ENCODE measurements at places on chromosomes 1 and 21.

- DNase-seq = no peak
Measured at GRCh38 chr1:168206111-168206510, 19.7 kb upstream of the SFT2D2 start.

GRCh38 chr1:35668506-35668905 is 27.2 kb upstream of the PSMB2 start:
- no peak for DNase-seq

DNA sequence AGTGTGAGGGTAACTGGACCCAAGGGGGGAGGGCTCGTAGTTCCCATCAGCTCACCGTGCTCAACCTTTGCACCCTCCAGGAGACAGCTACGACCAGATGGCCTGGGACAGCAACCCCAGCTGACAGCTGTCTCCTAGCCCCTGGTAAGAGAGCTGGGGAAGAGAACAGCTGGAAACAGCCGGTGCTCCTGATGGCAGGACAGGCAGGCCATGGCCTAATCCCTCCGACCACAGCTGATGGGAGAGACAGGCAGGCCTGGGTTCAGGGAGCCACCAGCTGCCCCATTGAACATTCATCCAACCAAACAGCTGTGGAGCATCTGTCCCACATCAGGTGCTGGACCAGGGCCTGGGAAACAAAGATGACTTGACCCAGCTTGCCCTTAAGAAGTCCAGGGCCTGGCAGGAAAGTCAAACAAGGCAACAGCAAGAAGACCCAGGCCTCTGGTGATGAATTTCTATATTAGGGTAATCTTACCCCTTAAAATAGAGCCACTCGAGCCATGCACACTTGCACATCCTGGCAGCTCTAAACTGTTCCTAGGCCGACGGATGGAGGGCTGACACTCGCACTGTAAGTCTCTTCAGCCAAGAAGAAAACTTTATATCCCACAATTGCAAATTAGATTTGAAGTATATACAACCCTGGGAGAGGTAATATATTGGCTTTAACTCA is 12.2 kb downstream of the OLFML2B start:
- no peak for DNase-seq

DNA sequence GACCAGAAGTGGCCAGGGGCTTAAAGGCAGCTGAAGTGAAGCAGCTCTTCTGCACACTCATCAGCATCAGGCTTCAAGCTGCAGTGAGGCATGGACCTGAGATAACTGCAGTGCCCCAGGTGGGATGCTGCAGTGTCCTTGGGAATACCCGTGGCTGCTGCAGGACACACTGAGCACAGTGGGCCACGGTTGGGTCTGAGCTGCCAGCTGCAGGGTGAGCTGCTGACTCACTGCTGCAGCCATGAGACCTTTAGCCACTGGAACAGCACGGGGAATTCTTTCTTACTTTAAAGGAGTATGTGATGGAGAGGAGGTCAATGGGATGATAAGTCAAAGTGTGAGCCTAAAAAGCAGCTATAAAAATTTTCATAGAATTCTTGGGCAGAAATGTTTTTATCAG is 102.1 kb downstream of the XCL2 start:
- DNase-seq = no peak

GRCh38 chr1:13456904-13457532 is 46.8 kb downstream of the PRAMEF20 start:
- DNase-seq = no peak

DNA sequence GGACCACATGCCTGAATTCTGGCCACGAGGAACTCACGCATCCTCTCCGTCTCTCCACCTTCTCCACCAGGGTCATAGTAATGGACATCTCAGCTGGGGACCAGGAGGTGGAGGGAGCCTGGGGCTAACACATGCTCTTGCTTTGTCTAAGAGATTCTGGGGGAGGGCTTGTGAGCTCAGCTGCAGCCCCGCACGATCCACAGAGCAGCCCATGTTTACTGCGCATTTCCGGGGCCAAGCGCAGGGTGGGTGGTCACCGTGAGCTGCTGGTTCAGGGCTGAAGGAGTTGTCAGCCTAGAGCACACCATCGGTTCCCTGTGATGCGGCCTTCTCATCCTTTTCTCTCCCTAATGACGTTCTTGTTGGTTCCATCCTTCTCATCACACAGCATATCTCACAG is 7.5 kb upstream of the TFF2 start:
- DNase-seq = no peak

DNA sequence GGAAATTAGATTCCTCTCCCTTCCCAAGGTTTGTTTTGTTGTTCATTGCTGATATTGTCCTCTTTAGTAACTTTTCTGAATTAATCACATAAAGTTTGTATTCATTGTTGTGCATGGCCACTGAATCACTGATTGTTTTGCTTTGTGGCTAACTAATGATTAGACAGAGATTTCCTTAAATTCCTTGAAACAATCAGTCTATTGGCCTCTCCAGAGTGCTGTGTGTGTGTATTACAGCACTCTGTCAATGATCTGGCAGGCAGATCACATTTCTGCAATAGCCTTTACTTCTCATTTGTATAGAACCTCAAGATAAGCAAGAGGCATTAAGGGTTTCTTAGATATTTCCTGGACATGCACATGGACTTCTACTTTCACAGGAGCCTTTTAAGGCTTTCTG is 78.6 kb downstream of the DUSP10 start:
- no peak for DNase-seq

DNA sequence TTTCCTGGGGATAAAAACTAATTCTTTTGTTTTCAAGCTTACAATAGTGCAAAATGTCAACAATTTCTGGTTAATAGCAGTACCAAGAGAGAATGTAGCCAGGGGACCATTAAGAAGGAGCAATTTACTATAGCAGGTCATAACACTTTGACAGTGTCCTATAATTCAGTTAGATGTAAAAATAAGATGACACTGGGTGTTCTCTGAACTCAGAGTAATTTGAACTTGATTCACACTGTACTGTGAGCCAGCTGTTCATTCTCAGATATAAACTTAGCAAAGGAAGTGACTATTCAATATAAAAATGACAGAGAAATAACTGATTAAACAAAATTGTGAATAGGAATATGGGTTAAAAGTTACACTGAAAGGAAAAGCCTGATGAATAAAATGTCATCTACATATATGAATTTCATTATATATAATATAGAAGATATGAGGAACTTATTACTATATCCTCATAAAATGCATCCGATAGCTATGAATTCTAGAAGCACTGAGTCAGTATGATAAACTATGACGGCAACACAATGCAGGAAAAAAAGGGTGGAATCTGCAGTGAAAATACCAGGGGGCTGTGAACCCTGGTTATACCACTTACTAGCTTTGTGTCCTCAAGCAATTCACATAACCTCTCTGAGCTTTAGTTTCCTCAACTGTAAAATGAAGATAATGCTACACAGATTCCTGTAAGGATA is 135.9 kb downstream of the ACBD6 start:
- no peak for DNase-seq

DNA sequence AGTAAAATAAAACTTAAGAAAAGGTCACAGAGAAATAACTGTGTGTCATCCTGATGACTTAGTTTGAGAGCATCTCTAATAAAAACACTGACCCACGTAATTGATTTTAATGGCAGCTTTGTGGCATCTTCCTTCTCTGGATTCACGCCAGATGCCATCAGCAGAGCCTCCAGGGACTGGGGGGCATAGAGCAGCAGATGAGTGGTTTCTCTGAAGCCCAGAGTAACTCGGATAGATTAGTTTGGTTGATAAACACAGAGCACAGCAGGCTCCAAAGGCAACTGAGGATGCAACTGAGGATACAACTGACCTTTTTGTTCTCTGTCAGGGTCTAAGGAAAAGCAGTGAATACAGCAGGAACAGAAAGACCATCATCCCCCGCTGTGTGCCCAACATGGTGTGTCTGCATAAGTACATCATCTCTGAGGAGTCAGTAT is 180.8 kb downstream of the RPS6KC1 start:
- no peak for DNase-seq

DNA sequence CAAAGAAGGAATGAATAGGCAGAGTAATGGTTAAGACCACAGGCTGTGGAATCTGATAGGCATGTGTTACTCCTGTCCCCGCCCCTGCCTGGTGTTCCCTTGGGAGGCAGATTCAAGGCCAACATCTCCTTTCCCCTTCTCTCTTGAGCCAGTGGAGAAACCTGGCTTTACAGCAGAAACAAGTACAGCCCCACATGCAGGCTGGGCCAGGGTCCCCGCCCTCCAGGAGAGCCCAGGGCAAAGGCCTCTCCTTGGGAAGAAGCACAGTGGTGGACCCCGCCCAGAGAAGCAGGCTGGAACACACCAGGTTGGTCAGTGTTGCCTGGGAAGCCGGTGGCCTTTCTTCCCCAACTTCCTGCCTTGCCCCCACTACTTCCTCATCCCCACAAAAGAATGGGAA is 6.8 kb downstream of the C1orf167 start:
- DNase-seq = no peak

- no peak for DNase-seq
Measured at GRCh38 chr1:20197329-20197791, 11.0 kb upstream of the PLA2G2C start.

DNA sequence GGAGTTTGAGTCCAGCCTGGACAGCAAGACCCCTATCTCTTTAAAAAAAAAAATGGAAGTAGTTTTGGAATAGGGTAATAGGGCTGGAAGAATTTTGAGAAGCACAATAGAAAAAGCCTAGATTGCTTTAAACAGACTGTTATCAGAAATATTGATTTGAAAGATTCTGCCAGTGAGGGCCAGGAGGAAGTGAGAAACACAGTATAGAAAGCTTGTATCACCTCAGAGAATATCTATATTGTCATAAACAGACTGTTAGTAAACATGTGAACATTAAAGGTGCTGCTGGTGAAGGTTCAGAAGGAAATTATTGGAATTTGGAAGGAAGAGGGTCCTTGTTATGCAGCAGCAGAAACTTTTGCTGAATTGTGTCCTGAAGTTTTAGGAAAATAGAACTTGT is 24.8 kb upstream of the PSEN2 start:
- no peak for DNase-seq

GRCh38 chr1:204408074-204408507 is 3.5 kb downstream of the PPP1R15B start:
- no peak for DNase-seq

DNA sequence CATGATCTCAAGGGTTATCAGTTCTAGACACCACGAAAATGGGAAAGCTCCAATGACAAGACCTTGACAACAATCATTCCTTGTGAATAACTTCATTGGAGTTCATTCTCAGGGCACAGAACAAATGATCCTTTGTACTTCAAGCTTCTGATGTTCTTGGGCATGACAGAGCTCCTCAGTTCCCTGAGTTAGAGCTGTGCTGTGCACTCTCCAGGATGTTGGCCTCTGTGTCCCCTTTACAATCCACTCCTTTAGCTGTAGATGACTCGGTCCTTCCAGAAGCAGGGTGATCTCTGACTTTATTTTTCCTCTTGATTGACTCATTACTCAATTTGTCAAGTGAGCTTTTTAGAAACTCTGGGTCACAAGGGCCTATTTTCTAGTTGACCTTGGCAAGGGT is 3.9 kb upstream of the FAM78B start:
- DNase-seq = no peak

DNA sequence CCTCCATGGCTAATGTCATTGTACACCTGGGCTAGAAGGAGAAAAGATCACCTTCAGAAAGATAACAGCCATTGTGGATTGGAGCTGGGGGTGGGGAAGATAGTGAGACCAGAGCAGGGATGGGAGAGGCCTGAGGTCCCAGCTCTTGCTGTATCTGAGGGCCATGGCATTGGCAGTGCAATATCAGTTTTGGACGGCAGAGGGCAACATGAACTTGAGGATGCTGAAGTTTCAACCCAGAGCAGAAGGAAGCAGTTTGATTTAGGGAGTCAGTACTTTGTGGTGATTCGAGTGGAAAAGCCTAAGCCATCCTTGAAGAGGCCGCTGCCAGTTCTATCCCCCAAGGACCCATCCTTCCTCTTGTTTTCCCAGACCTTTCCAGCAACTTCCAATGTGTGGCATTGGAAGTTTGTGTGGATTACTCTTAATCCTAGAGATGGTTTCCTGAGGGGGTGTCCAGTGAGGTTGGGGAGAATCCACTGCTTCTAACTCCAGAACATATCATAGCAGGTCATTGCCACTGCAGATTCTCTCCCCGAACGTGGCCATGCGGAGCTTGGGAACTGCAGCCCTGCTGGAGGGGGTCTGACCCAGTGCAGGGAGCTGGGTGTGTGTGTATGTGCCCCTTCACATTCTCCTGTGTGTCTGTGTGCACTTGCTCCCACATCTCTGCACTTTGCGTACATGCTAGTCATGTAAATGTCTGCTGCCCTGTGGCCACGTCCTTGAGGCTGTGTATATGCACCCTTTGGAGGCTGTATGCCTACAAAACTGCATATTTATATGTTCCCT is 24.1 kb downstream of the SLC26A9 start:
- peak; percentile 26 for DNase-seq

GRCh38 chr1:114388432-114389003 is 122.5 kb downstream of the TRIM33 start:
- no peak for DNase-seq

DNA sequence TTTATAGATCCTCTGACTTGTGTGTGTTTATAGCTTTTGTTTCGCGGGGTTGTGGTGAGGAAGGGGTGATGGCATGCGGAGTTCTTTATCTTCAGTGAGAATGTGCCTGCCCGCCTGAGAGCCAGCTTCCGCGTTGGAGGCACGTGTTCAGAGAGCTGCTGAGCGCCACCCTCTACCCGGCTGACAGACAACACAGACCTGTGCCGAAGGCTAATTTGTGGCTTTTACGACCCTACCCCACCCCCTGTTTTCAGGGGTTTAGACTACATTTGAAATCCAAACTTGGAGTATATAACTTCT is 14.4 kb upstream of the CD101 start:
- DNase-seq = peak; percentile 38

- no peak for DNase-seq
Measured at GRCh38 chr1:39091845-39092645, 65.9 kb downstream of the NDUFS5 start.

DNA sequence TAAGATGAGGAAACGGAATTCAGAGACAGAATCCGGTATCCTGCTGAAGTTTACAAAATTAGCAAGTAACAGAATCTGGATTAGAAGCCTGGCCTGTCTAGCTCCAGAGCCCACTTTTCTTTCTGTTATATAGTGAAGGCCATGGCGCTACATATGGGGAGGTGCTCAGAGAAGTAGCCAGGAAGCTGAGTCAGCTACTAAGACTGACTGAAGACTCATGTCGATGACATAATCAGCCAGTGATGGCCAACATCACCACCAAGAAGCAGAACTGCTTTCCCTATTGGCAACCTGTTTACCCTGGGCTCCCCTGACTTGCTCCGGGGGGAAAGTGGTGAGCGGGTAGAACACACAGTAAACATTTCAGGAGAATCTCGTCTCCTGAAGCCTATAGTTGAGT is 18.8 kb downstream of the LRRC52 start:
- no peak for DNase-seq

Data from stimulated activated CD8-positive, alpha-beta memory T cell treated with anti-CD3 and anti-CD28 coated beads, Interleukin-4, amount 100 ng/mL, for 1 hour (primary cell).